ENCODE measurements at places on chromosomes 2 and 18.

DNA sequence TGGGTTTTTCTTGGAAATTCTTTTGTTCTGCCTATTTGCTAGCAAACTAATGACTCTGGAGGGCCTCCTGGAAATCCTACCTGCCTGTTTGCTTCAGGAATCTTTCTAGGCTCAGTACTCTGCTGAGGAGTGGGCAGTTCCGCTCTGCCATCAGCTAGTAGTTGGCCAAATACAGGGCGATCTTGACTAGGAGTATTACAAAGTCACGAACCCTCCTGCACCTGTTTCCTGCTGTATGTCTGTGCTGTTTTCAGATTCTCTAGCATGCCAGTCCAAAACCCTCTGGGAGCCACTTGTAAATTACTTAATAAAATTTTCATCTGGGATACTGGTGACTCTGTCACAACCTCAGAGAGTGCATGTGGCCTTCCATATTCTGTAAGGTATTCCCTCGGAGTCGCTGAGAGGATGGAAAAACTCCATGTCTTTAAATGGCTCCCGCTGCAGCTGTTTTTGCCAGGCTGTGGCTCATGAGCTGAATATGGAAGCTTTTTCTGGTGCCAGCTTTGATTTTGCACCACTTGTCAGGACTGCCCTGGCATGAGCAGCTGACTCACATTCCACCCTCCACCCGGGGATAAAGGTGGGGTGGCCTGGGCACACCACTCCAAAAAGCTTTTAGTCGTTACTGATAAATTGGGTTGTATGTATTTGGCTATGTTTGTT, 123.0 kb downstream of the RTN4 start:
- no peak for DNase-seq

GRCh38 chr2:84931384-84931821, 25.9 kb downstream of the TMSB10 start:
- no peak for DNase-seq

GRCh38 chr2:152056418-152056817, 42.4 kb downstream of the CACNB4 start:
- no peak for DNase-seq

DNA sequence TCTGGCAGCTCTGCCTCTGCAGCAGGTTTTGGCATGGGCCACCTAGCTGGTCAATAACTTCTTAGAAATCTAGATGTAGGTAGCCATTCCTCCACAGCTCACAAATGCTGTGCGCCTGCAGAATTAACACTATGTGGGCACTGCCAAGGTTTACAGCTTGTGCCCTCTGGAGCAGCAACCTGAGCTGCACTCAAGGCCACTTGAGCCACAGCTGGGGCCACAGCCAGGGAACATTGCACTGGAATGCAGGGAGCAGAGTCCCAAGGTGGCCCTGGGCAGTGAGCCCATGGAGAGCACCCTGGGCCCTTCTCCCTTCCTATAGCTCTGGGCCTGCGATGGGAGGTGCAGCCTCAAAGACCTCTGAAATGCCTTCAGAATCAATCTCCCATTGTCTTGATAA, 365.3 kb downstream of the SATB2 start:
- no peak for DNase-seq

DNA sequence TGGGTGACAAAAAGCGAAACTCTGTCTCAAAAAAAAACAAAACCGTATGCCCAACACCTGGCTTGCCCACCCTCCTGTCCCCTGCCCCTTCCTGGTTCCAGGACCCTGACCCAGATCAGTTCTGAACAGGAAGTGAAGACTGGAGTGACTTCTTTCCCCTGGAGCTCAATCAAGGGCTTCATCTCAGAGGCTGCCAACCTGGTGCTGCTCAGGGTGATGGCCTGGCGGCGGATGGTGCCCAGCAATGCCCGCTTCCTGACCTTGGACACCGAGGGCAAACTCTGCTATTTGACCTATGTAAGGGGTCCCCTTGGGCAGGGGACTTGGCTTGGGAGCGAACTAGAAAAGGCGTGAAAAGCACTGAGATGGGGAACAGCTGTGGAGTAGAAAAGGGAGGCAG, 5.9 kb downstream of the CATIP start:
- no peak for DNase-seq

GRCh38 chr2:52082646-52083045, 1050.7 kb upstream of the NRXN1 start:
- DNase-seq: no peak

DNA sequence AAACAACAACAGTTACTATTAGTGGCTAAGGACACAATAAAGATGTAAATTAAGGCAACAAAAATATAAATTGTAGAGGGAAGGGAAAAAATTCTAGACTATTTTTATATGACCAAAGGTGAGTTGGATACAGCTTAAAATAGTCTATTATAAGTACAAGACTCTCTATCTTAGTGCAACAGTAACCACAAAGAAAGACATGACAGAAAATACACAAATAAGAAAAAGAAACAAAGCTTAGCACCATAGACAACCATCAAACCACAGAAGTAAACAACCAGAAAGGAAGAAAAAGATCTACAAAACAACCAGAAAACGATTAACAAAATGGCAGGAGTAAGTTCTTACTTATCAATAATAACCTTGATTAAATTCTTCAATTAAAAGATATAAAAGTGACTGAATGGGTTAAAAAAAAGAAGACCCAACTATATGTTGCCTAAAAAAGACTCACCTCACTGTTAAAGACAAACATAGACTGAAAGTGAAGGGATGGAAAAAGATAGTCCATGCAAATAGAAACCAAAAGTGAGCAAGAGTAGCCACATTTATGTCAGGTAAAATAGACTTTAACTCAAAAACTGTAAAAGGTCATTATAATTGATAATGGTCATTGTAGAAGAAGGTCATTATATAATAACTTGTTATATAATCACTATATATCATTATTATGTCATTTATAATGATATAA, 62.5 kb downstream of the USP40 start:
- no peak for DNase-seq

GRCh38 chr2:56806924-56807323, 623.1 kb downstream of the CCDC85A start:
- DNase-seq: no peak

DNA sequence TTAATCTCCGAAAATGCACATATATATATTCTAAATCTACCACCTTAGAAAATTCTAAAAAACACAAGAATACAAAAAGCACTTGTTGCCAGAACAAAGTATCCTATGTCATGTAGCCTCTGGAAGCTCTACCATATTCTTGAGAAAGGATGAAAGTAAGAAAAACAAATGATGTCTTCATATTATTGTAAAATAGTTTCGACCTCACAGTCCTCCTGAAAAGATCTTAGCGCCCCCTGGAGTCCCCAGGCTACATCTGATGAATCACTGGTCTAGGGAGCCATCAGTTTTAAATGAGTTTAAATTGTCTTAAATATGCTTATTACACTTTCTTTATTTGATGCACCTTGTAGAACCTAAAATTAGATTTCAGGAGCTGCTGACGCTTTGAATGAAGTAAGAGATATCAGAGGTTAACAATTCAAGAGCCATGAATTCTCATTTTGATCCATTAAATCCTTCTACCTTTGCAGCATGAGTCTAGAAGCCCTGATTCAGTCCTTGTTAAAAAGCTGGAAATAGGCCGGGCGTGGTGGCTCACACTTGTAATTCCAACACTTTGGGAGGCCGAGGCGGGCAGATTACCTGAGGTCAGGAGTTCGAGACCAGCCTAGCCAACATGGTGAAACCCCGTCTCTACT, 138.8 kb downstream of the MCFD2 start:
- peak; percentile 8 for DNase-seq

GRCh38 chr2:38602136-38602731, 494 bp downstream of the HNRNPLL start:
- DNase-seq: no peak

DNA sequence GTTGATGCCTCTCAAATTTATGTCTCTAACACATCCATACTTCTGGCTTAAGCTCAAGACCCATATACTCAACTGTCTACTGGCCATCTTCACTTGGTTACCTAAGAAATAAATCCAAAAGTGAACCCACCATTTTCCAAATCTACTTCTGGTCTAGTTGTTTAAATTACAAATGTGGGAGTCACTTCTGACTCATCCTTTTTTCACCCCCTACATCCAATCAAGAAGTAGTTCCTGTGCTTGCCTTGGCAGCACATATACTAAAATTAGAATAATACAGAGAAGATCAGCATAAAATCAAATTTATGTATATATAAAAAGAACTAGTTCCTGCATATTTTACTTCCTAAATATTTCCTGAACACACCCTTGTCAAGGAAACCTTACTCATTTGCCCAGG, 53.6 kb downstream of the STRN start:
- no peak for DNase-seq

- no peak for DNase-seq
Observed at GRCh38 chr2:217204358-217204757, 344.5 kb upstream of the TNP1 start.

- DNase-seq: no peak
Observed at GRCh38 chr2:148930046-148930775, 55.2 kb downstream of the KIF5C start.

GRCh38 chr2:144595686-144596072, 75.8 kb upstream of the ZEB2 start:
- DNase-seq: no peak

GRCh38 chr18:74590671-74591070, 7.0 kb upstream of the ZNF407 start:
- DNase-seq: no peak

DNA sequence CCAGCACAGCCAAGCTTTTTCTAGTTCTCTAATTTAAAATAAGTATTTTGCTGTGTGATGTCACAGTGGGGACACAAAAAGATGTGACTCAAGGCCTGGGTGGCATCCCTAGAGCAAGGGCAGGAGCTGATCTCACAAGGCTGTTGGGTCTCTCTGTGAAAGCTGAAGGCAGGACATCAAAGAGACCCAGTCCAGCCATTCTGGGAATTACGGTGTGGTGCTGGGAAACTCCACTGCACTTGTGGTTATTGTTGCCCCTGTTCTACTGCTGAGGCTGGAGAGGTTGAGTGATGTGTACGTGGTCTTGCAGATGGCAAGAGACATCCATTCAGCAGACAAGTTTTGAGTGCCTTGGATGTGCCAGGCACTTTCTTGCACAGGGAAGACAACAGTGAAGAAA, 352.9 kb downstream of the CYRIA start:
- no peak for DNase-seq

DNA sequence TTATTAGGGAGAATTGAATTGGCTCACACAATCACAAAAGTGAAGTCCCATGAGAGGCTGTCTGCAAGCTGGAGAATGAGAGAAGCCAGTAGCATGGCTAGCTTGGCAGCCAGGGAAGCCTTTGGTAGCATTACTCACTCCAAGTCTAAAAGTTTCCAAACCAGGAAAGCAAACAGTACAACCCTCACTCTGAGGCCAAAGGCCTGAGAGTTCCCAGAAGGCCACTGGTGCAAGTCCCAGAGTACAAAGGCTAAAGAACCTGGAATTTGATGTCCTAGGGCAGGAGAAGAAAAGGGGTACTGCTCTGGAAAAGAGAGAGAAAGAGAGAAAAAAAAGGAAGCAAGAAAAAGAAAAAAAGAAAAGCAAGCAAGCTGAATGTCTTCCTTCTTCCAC, 318.2 kb downstream of the RND3 start:
- no peak for DNase-seq

DNA sequence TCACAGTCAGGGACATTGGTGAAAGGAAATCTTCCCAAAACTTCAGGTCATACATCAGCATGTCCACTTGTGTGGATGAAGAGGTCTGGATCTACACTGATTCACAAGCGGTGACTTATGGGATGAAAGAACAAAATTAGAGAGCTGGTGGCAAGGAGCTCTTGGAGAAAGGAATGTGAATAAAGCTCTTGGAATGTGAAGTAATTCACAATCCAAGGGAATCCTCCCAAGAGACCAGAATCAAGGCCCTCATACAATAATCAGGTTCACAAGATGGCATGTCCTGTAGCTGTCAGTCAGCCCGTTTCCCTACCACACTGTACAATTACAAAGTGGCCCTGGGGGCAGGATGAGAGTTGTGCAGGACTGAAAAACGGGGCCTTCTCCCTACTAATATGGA, 96.2 kb downstream of the MRPS9 start:
- DNase-seq: no peak

GRCh38 chr2:62034715-62035114, 129.2 kb downstream of the COMMD1 start:
- DNase-seq: no peak

GRCh38 chr18:50836521-50836957, 16.7 kb upstream of the MRO start:
- no peak for DNase-seq

DNA sequence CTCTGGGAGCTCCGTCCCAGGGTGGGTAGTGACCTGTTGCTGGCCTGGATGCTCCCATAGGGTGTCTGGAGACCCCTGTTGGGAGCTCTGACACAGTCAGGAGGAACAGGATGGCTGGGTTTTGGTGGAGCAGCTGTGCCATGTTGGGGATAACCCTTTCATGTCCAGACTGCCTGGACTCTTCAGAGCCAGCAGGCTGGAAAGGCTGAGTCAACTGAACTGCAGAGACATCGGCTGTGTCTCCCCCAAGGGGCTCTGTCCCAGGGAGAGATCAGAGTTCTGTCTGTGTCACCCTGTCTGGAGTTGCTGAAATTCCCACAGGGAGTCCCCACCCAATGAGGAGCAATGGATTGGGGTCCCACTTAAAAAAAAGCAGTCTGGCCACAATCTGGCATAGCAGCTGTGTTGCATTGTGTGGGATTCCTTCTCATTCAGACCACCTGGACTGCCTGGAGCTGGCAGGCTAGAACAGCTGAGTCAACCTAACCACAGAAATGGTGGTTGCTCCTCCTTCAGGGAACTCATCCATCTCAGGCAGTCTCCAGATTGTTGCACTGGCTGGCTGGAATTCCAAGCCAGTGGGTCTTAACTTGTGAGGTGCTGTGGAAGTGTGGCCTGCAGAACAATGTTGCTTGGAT, 37.2 kb downstream of the AGPS start:
- DNase-seq: no peak

DNA sequence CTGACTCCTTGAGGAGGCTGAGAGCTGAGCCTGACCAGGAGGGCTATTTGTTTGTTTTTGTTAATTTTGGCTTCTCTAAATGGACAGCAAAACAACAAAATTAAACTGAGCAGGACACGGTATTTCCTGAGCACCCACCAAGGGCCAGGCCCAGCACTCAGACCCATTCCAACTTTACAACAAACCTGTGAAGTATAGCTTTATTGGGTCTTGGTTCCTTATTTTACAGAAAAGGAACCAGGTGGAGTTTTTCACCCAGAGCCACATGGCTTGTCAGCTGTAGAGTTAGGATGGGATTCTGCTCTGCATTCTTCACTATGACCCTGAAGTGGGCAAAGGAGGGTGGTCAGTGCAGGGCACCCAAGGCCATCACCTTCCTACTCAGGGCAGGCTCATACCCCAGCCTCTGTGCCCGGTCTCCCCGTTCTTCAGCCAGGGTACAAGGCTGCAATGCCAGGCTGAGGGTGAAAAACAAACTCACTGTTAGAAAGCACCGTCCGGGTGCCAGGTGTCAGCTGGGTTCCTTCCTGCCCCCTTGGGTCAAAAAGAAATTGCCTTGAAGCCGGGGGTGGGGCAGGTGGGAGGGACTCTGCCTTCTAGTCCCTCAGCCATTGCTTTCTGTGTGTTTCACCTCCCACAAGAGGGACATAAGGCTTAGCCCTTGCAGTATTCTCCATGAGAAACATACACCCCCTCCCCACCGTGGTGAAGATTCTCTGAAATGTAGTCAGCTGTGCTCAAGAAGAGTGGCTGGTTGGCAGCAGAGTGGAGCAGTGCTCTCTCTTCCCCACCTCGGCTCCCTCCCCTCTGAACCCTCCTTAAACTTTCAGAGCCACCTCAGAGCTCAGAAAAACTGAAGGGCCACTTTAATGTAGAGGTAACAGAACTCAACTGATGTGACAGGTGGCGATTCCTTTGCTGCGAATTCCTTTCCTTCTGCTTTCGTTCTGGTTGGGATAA, 2.2 kb downstream of the PSD4 start:
- no peak for DNase-seq

- DNase-seq: no peak
Observed at GRCh38 chr2:98281607-98282006, 64.6 kb upstream of the CNGA3 start.

GRCh38 chr2:107027810-107028209, 141.8 kb upstream of the ST6GAL2 start:
- DNase-seq: no peak
